GM03348 (cell line): ENCODE measurements at places on chromosomes 2 and 18.

DNA sequence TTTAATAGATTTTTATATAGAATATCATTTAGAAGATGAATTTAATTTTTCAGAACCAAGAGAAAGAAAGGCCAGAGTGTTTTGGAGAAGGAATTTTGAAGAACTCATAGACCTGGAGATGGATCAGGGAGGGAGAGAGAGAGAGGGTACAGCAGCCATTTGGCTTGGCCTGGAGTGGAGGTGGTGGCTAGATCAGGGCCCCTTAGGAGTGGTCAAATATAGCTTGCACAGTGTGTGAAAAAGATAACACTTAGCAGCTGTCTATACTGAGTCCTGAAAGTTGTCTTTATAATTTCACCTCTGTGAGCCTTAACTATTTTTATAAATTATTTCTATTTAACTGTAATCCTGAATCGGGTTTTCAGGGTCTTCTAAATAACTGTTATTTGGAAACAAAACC is 38.8 kb upstream of the ACYP2 start:
- no peak for DNase-seq

DNA sequence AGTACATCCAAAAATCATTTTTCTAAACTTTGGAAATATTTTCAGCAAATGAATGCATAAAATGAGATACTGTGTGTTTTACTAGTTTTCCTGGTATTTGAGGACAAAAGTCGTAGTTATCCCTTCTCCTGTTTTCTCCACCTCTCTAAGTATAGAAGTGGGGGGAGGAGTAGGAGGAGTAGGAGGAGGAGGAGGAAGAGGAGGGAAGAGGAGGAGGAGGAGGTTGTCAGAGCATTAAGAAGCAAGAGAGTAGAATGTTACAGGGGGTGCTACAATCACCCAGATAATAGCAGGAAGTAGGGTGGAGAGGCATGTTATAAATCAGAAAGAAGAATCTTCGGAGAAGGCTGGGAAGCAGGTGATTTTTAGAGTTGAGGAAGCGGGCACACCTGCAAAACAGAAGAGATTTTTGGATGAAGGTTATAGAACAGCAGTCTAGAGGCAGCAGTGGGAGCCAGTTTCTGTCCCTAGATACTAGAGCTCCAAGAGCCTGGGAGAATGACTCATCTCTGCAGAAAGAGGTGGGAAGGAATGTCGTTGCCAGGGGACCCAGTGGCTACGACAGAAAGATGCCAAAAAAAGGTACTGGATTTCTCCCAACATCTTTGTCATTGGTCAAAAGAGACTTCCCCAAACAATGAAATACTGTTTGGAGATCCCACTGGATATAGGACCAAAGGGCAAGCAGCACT is 44.2 kb upstream of the AQP4 start:
- no peak for DNase-seq

DNA sequence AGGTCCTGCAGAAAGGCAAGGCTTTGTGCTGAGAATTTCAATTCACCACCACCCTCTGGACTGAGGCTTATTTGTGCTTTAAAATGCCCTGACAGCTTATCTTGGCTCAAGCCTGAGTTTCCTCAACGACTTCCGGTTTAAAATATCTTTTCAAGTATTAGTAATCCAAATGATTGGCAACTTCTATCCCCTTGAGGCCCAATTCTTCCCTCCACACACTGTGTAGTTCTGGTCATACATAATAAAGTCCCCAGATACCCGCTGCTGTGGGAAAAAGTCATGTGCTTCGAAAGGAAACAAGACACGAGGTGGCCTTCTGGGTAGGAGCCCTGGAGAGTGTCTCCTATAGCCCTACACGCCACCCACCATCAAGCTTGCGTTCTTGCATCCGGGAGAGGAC is 393.4 kb downstream of the ALK start:
- no peak for DNase-seq

- DNase-seq, result peak; percentile 84
These were observed 1.3 kb downstream of the SDC1 start for GRCh38 chr2:20223407-20224163.

DNA sequence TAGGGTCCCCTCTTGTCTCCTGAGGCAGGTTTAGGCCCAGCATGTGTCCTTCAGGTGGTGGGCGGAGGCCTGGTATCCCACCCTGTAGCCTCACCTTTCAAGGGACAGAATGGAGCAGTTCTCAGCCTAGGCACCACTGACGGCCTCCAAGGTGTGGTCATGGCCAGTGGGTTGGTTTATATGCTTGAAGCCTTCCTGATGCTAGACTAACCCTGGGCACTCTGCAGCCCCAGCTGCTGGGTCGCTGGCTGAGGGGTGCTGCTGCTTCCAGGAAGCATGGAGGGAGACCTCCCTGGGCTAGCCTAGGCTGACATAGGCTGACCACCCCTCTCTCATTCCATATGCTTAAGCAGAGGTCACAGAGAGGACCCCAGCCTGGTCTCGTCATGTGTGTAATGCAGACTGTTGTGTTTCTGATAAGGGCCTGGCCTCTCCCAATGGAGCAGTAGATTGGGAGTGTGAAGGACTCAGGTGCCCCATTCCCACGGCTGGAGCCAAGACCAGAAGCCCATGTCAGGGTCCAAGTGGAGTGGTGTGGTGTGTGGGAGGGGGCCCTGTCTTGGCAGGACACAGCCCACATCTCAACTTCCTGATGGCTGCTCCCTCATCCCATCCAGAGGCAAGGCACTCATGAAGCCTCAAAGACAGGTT is 206.6 kb downstream of the DYSF start:
- no peak for DNase-seq

DNA sequence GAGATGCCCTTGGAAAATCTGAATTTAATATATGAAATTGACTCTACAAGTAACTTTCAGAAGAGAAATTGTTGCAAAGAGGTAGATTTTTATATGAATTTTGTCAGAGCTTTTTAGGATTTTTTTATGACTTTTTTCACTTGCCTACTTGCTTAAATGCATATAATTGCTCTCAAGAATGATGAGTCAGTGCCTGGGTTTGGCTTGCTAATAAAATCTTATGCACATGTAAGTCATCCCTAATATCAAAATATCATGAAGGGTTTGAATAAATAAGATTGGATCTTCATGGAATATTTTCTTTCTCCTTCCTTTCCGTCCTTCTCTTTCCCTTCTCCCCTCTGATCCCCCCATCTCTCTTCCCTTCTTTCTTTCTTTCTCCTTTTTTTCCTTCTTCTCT is 354.1 kb downstream of the TXNL1 start:
- DNase-seq, result no peak

DNA sequence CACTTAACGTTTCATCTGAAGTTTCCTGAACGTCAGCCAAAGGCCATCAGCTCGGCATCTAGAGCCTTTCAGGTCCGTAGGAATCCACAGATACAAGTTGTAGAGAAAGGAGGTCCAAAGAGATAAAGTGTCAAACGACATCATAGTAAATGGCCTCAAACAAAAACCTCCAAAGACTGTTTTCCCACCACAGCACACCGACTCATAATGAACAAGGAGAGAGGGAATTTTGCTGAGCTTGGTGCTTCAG is 150.3 kb downstream of the PXDN start:
- no peak for DNase-seq

GRCh38 chr2:85935746-85936208 is 47.0 kb upstream of the ST3GAL5 start:
- peak; percentile 77 for DNase-seq

- no peak for DNase-seq
These were observed 52.4 kb upstream of the TEX51 start for GRCh38 chr2:126846241-126846640.

GRCh38 chr2:31216734-31217133 is 581 bp downstream of the CAPN14 start:
- no peak for DNase-seq

DNA sequence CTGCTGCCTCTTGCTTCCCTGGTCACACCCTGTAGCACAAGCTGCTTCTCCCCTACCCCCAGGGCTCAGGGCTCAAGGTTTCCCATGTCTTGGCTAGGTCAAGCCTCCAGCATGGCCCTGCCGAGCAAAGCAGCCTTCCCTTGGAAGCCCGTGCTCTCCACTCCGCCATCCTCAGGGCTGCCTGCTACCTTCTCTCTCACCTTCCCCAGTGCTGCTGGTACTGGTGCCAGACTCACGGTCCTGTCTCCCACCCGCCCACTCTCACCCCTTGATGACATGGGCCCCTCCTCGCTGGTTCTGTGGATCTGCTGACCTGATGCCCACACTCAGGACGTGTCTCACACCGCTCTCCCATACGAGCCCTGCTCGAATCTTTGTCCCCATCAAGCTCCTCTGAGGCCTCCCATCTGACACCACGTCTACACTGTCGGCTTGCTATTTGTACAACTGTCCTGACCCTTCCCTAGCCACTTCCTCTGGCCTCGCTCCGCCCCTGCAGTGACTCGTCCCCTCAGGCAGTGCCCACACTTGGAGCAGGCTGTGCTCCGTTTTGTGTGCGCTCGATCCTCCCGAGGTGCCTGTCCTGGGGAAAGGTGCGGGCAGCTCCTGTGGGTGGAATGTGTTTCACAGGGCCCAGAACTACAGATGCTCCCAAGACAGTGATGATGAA is 49.9 kb downstream of the ZAP70 start:
- no peak for DNase-seq

DNA sequence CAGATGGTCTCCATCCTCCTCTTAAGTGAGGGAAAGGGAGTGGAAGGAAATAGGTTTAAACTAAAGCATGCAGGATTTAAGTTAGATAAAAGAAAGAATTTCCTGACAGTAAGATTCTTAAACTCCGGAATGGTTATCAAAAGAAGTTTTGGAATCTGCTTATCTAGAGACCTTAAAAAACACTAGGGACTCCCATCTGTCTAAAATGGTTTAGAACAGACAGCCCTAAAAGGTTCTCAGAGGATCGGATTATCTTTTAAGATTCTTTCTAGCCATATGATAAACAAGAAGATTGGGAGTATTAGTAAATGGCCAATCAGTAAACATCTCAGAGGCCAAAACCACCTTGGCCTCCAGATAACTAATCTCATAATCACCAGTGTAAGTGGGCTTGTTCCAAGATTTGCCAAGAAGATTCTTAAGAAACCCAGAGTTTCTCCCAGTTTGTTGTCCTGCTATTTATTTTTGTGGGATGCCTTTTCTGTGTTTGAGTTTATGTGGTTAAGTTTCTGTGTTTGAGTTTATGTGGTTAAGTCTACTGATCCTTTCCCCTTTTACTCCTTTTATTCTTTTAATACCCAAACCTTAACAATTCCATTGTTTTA is 314.9 kb upstream of the NRP2 start:
- no peak for DNase-seq

- peak; percentile 94 for DNase-seq
These were observed 1.5 kb upstream of the EPHA4 start for GRCh38 chr2:221573430-221574230.

DNA sequence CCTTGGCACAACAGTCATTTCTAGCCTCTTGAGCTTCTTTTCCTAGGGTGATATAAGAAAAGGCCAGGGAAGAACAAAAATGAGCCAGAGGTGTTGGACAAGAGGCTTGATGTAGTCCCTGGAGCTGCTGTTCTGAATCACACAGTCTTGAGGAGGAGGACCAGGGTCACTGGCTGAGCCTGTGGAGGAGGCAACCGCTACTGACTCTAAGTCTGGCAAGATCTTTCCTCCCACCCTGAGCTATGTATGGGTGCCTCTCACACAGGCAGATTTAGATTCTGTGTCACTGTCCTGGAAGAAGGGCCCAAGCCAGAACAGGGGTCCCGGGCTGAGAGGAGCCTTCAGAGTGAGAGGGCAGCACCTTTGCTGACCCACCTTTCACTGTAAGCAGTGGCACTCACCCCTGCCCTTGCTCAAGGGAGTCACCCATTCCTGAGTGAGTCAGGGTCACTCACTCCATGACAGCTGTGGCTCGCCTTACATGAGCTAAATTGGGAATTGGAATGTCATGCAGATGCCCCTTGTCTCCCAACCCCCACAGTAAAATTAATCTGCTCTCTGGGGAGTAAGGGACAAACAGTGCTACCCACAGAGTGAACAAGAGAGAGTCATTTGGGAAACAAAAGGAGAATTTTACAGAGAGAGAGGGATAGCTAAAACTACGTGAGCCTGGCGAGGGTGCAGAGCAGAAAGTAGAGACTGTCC is at the start of gene TRIM54:
Gene TRIM54, plus strand, starts transcription at position 575 of the 705 bp plus-strand sequence. CDS start 303 bp downstream, outside the sequence.
- DNase-seq, result no peak

DNA sequence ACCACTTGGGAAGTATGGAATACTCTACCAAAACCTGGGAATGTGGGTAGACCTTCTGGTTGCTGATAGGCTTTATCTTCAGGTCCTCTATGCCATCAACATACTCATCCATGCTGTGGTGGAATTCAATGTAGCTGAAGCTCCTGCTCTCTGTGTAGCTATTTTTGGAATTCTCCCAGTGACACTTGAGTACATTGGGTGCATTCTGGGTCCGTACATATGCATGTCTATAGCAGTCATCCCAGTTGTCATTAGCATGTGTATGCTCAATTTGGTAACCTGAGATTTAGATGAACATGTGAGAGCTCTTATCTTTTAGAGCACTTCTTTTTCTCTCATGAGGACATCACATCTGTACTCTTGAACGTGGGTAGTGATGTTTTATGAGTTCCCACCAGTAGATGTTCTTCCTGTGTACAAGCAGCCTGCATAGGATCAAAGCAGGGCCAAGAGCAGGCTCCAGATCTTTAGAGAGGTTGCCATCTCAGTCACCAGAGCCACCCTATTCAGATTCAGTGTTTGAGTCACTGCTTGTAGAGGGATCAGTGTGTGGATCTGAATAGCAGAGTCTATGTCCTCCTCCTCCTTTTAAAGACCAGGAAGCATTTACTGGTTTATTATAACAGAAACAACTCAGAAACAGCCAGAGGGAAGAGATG is 65.9 kb downstream of the MGAT5 start:
- no peak for DNase-seq

- peak; percentile 17 for DNase-seq
These were observed 1.0 kb downstream of the NAB1 start for GRCh38 chr2:190649798-190650390.

DNA sequence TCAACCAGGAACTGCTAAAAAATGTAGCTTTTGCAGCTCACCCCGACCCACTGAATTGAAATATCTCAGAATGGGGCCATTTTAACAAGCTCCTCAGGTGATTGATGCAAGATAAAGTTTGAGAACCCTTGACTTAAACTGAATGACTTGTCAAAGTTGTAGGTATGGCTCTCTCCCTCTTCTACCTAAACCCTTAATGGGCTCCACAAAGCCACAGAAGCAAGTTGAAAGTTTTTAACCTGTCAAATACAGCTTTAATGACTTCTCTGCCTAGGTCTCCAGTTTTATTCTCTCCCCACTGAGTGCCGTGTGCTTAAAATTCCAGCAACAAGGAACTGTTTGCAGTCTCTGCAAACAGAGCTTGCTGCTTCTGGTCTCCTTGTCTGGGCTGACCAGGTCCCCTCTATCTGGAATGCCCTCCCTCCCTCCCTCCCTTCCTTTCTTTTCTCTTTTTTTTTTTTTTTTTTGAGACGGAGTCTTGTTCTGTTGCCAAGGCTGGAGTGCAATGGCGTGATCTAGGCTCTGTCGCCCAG is 19.7 kb upstream of the RNF125 start:
- no peak for DNase-seq

DNA sequence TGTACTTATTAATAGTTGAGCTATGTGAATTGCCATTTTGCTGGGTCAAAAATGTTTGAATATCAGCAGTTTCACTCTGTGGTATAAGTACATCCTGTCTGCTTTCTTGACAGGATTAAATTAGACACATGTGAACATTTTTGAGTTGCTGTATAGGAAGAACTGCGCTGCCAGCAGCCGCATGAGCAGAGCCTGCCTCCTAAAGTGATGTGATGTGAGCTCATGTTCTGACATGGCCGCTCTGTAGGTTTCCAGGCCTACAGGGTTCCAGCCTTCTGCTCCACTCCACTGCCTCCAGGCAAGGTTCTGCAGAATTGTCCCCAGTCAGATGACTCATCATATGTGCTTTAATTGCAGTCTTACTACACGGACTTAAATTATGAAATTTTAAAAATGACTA is 119.7 kb upstream of the NFATC1 start:
- DNase-seq, result no peak
